ENCODE measurements at places on chromosomes 16 and 17. TPM values are rescaled to one million over a fixed set of nuclear protein-coding genes. Genes with fewer than 3 reads are reported as not detected.

Gene TEKT1
- not detected for total RNA-seq

Gene CCL8
- total RNA-seq, result 4.2 TPM

DNA sequence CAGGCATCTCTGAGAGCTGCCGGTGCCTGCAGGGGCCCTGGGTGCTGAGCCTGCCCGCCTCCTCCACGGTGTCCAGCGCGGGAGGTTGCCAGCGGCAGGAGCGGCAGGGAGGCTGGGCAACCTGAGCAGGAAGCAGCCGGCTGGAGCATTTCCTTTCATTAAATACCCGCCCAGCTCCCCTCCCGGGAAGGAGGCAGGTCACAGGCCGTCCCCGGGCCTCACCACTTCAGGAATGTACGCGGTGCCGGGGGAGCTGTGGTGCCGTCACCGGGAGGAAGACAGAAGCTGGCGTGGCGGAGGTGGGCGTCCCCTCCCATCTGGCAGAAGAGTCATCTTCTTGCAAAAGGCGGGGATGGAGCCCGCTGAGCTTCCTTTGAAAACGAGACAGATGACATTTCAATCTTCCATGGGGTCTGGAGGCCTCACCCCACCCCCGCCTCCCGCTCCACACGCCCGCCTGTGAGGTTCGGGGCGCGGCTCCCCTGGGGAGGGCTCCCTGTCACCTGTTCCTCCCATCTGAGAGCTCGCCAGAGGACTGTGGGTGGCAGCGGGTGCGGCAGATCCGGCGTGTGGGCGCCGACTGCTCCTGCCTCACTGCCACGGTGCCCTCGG is 16.0 kb downstream of the SOX8 start:
- DNase-seq, result peak; percentile 46

DNA sequence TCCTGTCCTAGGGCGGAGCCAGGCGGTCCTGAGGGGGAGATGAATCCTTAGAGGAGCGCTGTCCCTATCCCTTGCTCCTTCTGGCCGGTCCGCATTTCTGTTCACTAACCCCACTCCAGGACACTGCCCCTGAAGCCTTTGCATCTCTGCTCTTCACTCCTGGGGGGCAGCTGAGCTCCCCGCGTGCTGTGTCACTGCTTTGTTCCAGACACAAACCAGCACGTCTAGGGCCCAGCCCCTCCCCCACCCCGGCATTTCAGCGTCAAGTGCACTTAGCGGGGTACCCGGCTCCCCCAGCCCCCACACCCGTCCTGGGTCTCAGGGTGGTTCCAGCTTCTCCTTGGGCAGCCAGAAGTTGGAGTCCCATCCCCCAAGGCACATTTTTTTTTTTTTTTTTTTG is 8.9 kb downstream of the CORO6 start:
- no peak for DNase-seq

DNA sequence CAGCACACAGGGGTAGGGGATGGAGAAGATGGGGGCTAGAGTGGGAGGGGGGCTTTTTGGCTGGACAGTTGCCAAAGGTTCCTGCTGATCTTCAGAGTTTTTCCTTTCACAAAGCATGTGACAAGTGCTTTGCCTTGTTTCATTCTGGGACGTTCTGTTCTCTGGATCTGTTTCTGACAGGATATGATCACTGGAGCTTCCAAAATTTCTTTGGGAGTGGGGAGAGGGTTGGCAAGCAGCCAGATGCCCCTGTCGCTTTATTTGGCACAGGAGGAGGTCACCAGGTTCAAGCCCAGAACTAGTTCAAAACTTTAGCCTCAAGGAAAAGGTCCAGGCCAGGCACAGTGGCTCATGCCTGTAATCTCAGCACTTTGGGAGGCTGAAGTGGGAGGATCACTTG is 68.5 kb upstream of the TBX2 start:
- DNase-seq, result no peak

DNA sequence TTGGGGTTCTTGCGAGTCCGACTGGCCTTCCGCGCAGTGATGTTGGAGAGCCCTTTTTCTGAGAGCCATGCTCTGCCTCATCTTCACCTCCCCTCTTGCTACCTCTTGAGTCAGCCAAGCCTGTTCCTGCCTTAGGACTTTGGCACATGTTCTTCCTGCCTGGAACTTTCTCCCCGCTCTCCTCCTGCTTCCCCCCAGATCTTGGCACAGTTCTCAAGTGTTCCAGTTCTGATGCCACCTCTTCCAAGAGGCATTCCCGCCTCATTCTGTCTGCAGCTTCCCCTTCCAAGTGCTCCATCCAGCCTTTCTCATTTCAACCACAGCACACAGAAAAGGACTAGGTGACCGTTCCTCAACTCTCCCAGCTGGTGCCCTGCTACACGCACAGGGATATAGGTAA is 7.7 kb downstream of the AKAP1 start:
- DNase-seq, result no peak

- DNase-seq, result no peak
Measured at GRCh38 chr16:83244057-83244456, 563.7 kb upstream of the HSBP1 start.

DNA sequence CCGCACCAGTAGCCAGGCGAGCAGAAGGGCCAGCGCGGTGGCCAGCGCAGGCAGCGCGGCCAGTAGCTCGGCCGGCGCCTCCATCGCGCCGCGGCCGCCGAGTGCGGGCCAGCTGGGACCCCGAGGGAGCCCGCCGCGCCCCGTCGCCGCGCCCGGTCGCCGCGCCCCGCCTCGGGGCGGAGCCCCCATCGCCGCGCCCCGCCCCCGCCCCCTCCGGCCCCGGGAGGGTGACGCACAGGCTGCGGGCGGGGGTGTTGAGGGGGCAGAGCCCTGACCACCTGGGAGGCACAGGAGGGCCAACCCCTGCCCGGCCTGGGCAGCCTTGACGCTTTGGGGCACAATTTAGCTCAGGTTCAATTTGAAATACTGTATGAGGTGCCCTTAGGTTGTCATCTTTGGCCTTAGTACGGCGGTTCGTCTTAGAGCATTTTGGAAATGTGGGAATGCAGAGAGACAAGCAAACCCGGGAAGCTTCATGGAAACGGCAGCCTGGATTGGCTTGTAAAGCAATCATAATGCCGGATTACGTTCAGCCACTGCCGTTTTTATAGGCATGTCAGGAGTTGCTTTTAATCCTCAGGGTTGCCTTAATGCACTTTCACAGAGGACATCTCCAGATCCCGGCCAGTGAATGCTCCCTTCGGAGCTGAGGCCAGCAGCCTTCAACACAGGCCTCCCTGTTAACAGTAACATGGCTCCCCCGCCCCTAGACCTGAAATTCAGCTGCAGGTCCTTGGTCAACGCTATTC is at the start of gene MXRA7:
Gene MXRA7 (minus strand): TSS at position 103 of the 749 bp plus-strand sequence. CDS start 19 bp downstream, at position 84.
- DNase-seq, result peak; percentile 72

GRCh38 chr16:89026121-89026612 is 49.2 kb upstream of the CBFA2T3 start:
- DNase-seq, result no peak

DNA sequence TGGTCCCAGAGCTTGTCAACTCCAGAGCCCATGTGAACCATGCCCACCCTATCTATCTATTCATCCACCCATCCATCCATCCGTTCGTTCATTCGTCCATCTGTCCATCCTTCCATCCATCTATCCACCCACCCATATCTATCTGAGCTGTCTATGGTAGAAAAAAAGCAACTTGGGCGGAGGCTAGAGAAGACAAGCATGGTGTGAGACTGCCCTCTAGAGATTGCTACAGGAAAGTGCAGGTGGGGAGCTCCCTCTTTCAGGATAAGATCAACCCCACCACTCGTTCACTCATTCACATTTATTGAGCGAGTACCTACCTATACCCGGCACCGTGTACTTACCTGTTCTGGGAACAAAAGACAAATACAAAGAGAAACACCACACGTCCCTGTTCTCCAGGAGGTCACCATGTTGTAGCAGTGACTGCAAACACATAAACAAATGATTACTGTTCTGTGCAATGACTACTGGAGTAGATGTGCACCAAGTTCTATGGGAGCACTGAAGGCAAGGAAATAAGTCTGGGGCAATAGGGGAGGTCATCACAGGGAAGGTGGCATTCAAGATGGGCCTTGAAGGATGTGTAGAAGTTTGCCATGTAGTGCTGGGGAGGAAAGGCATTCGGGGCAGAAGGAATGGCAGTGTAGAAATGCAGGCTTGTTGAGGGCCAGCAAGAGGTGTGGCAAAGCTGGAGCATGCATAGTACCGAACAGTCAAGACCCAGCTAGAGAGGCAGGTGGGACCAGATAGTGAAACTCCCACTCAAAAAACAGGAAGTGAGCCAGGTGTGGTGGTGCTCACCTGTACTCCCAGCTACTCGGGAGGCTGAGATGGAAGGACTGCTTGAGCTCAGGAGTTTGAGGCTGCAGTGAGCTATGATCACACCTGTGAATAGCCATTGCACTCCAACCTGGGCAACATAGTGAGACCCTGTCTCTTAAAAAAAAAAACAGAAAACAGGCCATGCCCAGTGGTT is 13.4 kb upstream of the ATP5MC1 start:
- DNase-seq, result peak; percentile 41

- no peak for DNase-seq
Measured at GRCh38 chr16:73036074-73036826, 11.7 kb downstream of the ZFHX3 start.

- DNase-seq, result no peak
Measured at GRCh38 chr16:85514295-85514597, 98.9 kb upstream of the GSE1 start.

DNA sequence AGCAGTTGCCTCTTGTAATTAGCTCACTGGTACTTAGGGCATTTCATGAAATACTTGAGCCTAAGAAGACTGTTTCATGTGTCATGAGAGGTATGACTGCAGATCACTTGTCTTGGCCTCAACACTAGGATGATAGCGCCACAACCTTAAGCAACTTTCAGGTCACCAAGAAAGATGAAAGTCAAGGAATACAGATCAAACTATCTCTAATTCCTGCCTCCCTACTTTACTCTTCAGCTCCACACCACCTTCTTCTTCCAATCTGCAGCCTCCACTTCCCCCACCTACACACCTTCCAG is 28.0 kb downstream of the GNA13 start:
- DNase-seq, result no peak

DNA sequence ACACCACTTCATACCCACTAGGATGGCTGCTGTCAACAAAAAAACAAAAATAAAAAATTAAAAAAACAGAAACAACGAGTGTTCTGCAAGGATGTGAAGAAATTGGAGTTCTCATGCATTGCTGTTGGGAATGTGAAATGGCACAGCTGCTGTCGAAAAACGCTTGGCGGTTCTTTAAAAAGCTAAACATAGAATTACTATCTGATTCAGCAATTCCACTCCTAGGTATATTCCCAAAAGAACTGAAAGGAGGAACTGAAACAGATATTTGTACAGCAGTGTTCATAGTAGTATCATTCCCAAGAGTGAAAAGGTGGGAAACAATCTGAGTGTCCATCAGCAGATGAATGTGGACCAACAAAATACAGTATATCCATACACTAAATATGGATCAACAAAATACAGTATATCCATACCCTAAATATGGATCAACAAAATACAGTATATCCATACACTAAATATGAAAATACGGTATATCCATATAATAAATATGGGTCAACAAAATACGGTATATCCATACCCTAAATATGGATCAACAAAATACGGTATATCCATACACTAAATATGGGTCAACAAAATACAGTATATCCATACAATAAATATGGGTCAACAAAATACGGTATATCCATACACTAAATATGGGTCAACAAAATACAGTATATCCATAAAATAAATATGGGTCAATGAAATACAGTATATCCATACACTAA is 8.7 kb downstream of the METTL16 start:
- no peak for DNase-seq

DNA sequence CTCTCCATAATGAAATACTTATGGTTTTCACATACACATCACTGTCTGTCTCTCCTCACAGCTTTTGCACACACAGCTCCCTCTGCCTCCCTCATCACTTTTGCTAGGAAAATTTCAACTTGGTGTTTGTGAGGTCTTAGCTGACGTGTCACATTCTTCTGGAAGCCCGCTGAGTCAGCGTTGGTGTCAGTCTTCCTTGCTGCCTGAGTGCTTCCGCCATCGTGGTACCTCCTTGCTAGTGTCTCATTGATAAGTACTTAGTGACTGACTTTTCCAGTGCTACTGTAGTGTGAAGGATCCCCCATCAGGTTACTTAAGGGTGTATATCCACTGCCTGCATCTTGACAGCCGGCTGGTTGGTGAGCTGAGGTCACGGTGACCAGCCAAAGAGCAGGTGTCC is 33.5 kb downstream of the CA10 start:
- no peak for DNase-seq

- DNase-seq, result no peak
Measured at GRCh38 chr17:70829876-70830275, 660.5 kb downstream of the KCNJ2 start.

DNA sequence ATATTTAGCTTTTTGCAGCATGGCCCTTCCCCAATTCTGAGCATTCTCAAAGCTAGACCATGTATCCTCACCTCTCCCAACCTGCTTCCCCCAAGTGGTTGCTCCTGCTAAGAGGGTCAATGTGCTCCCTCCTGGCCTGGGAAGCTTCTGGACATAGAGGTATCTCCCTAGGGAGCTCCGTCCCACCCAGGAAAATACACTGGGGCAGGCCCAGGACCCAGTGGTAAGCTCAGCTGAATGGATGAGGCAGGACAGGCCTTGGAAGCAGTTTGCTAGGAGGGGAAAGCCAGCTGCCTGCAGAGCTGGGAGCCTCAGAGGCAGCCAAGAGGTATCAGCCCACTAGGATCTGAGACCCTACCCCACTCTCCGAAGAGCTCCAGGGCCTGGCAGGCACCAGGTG is 1721.6 kb downstream of the TP53TG3F start:
- DNase-seq, result no peak

DNA sequence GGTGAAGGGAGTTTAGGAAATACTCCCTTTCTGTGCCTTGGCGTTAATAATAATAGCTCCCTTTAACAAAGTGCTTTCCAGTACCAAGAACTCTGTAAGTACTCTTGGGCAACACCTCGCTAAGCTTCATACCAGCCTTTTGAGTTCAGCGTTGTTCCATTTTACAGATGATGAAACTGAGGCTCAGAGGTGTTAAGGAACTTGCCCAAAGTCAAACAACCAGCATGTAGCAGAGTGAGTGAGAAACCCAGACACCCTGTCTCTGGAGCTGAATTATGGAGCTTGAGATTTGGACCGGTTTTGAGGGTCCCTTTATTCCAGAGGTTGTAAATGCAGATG is 607 bp downstream of the KATNIP start:
- no peak for DNase-seq

GRCh38 chr17:65855245-65855644 is 293.8 kb upstream of the AXIN2 start:
- DNase-seq, result no peak

- DNase-seq, result no peak
Measured at GRCh38 chr17:18039535-18040260, 490 bp downstream of the GID4 start.

DNA sequence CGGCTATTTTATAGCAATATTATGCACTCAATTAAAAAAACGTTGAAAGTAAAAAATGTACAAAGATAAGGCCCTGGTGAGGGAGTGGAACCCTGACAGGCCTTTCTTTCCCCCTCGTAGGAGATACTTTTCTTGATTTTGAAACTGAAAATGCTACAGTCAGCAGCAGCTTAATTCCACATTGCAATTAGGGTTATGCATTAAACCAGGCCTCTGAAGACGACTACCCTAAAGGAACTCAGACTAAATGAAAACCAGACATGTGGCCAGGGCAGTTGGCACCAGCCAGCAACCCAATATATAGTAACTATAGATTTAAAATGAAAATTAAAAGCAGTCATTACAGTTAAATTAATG is 463.2 kb upstream of the MAF start:
- DNase-seq, result no peak

All from left colon (tissue), 2 donors.